Bronchial epithelial cell (primary cell): ENCODE measurements at places on chromosomes 1 and 21.

GRCh38 chr1:1430992-1431844 lies 4.3 kb upstream of the VWA1 start:
- no peak for DNase-seq

GRCh38 chr1:7127322-7128075 lies 342.2 kb downstream of the CAMTA1 start:
- DNase-seq = no peak

GRCh38 chr1:58933599-58933926 lies 149.7 kb upstream of the JUN start:
- DNase-seq = peak; percentile 62

GRCh38 chr1:6360517-6361070 lies 33.0 kb downstream of the ACOT7 start:
- DNase-seq = no peak

- DNase-seq = no peak
These were observed 21.4 kb upstream of the LSM10 start for GRCh38 chr1:36419140-36419539.

GRCh38 chr1:66028035-66028434 lies 235.3 kb downstream of the PDE4B start:
- DNase-seq = no peak

DNA sequence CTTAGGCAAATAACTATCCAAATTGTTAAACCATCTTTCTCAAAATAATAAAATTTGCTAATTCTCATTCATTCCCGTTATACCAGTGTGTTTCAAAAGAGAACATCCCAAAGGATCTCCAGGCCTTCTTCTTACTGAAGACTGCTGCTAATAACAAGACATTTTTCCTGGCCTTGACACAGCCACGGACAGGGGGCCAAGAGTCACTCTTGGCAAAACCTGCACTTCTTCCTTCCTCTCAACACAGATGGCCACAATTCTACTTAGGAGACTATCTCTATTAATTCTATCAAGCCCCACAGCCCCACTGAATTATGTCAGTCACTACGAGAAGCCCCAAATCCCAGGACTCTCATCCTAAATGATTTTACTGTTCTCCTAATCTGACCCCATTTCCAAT lies 86.0 kb downstream of the EVI5 start:
- DNase-seq = no peak

DNA sequence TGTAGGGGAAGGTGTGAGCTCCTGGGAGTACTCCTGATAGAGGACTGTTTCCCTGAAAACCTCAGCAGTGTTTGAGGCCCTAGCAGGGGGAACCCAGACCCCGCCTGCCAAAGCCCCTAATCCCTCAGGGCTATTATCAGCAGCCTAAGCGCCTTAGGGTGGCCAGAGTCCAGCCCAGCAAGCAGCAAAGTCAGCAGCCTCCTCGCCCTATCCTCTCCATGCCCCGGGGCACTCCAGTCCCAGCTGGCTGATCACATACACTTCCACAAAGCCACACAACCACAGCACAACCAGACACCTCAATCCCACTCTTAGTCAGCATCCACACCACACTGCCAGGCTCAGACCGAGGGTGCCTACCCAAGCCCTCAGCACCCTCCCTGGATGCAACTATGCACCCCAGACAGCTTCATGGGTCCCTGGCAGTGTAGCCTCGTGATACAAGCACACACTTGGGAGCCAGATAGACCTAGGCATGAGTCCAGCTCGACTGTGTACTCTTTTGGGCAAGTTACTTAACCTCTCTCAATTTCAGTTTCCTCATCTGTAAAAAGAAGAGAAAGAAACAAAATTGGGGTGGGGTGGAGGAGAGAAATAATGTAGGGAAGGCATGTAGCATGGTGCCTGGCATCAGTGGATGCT lies 7.1 kb downstream of the IGSF9 start:
- no peak for DNase-seq

- no peak for DNase-seq
These were observed 52.0 kb upstream of the PDC start for GRCh38 chr1:186512698-186513457.

GRCh38 chr1:17606826-17607440 lies 67.4 kb downstream of the ARHGEF10L start:
- peak; percentile 41 for DNase-seq

DNA sequence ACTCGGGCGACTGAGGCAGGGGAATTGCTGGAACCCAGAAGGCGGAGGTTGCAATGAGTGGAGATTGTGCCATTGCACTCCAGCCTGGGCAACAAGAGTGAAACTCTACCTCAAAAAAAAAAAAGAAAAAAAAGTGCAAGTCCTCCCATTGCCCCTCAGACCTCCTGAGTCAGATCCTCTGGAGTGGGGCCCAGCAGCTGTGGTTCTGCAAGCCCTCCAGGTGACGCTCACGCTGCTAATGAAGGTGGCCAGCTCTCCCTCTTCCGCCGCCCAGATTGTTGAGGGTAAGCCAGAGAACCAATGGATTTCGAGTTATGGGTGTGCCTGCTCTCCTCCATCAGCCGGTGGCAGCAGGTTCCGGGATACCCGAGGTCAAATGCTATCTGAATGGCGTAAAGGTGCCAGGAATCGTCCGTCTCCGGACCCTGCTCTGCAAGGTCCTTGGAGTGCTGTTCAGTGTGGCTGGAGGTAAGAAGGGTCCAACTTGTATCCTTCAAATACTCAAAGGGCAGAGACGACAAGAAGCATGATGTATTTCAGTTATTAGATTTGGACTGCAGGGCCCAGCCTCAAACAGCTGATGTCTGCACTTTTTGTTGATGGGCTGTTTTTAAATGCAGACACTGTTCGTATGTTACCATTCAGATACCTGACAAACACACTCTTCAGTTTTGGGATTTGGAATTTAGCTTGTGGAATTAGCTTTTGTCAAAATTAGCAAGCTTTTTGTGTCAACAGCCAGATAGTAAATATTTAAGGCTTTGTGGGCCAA lies 17.6 kb downstream of the CLCN6 start:
- DNase-seq = no peak

GRCh38 chr1:225879521-225880221 lies 2.5 kb downstream of the TMEM63A start:
- DNase-seq = no peak

DNA sequence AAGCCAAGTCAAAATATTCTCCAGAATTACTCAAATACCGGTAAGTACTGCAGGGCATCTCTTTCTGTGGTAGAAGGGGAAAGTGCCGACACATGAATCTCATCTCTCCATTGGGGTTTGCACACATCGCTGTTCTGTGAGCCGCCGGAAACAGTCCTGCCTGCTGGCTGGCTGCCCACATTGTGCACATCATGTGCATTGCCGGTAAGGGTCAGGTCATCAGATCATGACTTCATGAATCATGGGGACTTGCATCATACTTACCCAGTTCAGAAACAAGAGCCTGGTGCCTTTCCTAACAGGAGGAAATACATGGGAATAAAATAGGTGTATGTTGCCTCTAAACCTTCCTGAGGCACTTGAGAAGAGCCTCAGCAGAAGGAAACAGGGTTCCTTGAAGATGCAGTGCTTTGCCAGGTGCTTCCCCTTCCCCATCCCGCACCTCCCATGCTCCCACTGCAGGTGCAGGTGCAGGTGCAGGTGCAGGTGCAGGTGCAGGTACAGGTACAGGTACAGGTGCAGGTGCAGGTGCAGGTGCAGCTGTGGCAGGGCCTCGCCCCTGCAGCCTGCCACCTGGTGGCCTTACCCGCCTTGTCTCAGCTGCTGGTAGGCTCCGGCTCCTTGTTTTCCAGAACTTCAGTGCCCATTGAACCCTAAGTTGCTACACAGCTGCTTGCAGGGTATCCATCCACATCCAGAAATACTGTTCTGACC lies 26.5 kb downstream of the GPR137B start:
- DNase-seq = peak; percentile 61

DNA sequence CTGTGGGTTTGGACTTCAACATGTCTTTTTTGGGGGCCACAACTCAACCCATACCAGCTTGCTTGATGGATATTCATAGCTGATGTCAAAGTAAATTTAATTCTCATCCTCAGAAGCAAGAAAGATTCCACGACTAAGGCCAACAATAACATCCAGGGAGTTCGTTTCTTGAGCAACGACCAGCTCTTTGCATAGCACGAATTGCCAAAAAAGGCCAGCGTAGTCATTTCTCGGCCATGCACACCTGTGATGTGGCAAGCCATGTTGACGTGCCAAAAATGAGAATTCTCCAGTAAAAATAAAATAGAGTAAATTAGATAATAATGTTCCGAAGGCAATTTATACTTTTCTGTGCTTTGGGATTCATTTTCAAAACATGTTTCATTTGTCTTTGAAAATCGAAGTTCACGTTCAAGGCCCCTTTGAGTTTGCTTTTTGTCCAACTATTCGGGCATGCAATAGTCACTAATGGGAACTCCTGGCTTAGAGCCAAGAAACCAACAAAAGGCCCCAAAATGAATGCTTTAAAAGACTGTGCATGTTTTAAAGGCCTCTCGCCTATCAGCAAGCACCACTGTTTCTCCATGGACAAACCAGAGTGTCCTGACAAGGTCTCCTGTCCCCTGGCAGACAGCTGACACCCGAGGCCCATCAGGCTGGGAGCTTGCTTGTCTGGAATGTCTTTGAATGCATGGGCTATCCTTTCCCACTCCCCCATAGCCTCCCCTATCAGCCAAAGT lies 14.4 kb upstream of the IGSF5 start:
- no peak for DNase-seq

GRCh38 chr21:34846601-34847112 lies 177.9 kb downstream of the CLIC6 start:
- DNase-seq = peak; percentile 87

DNA sequence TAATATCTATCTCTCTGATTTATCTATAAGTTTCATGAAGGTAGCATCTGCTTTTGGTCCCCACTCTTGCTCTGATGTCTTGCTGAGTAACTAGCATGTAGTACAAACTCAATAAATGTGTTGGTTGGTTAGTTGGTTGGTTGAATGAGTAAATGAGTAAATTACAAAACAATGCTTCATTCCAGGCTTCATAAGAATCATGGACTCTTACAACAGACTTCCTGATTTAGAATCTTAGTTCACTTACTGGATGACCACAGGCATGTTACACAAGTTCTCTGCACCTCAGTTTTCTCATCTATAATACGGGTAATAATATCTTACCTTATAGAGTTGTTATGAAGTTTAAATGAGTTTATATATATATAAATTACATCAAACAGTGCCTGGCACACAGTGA lies 98.6 kb downstream of the ZNF281 start:
- DNase-seq = peak; percentile 40

- no peak for DNase-seq
These were observed 76.3 kb downstream of the LRRC53 start for GRCh38 chr1:74436078-74436477.

GRCh38 chr1:34418166-34418565 lies 241.5 kb downstream of the C1orf94 start:
- DNase-seq = no peak

DNA sequence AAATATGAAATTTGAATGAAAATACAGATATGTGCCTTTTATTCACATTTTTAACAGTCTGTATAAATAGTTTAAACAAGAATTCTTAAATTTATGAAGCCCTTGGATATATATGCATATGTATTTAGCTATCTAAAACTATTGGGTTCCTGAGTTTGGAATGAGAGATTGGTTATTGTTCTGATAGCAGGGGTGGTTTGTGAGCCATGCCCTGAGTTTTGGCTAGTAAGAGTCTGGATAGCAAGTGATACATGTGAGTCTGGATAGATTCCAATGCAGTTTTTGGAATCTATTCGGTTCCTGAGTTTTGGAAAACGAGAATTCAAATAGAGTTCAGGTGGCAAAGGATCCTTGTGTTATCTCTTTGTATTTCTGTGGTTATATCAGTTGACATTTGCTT lies 2.8 kb downstream of the MAN1A2 start:
- peak; percentile 6 for DNase-seq

- peak; percentile 5 for DNase-seq
These were observed 122.5 kb upstream of the ETS2 start for GRCh38 chr21:38683222-38683621.

GRCh38 chr1:42981871-42982270 lies 23.2 kb upstream of the SLC2A1 start:
- no peak for DNase-seq

- DNase-seq = no peak
These were observed 49.1 kb downstream of the ARID4B start for GRCh38 chr1:235278915-235279292.

DNA sequence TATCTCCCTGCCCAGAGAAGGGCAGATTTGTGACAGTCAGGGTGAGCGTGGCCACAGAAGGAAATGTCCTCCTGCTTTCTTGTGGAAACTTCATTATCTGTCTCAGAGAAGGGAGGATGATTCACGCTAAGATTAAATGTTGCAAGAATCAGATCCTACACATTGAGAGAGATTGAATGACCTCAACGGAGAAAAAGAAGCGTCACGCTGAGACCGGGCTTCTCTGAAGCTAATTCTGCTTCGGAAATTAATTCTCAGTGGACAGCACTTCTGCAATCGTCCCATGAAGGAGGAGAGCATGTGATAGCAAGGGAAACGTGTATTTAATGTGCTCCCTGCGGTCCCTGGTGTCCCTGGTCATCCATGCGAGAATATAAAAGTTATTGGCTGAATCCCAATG lies 19.8 kb upstream of the C1orf21 start:
- no peak for DNase-seq

GRCh38 chr1:180912211-180912800 lies 391 bp upstream of the KIAA1614 start:
- DNase-seq = no peak

DNA sequence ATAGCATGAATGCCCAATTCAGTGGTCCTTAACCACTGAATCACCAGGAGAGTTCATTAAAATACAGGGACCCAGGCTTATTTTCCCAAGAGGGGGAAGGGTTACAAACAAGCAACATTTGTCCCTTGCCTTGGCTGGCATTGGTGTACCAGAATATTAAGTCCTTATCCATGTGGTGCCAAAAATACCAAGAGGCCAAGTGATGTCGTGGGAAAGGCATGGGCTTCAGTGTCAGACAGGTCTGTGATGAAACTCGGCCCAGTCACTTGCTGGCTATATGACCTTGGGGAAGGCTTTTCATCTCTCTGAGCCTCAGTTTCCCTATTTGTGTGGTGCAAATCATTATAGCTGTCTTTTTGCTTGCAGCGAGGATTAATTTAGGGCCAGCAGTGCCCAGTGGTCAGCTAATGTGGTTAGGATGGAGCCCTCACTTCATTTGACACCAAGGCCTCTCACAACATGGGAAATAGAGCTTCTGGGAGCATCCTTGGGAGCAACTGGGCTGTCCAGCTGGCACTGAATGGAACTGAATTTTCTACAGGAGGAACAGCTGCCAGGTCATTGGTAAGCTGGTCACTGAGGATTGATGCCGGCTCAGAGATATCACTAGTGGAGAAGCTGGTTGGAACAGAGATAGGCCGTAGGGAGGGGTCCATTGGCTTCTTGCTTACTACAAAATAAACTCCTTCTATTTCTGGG lies 77.2 kb upstream of the PPP2R5A start:
- no peak for DNase-seq

DNA sequence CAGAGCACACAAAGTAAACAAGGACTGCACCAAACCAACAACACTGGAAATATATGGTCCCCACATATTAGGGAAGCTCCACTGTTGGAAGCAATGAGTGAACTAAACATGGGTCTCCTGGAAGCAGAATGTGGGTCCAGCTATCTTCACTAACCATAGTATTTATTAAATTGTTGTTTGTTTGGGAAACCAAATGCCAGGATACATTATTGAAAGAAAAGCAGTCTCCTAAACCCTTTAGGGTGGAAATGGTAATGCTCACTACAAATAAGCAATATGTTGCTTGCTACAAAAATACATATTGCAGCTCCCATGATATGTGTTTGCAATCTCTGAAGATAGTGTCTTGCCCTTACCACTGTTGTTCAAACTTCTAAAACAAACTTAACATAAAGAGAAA lies 2.2 kb downstream of the NEGR1 start:
- no peak for DNase-seq
